ENCODE measurements at places on chromosomes 4 and X. TPM values are rescaled to one million over a fixed set of nuclear protein-coding genes. Genes with fewer than 3 reads are reported as not detected.

APLN gene
- total RNA-seq, result not detected

SRPX2 gene
- total RNA-seq, result 50.6 TPM

GRPEL1 gene
- total RNA-seq, result 11.0 TPM

GPRASP2 gene
- 10.8 TPM for total RNA-seq

CPLX1 gene
- total RNA-seq, result 0.98 TPM

SAGE1 gene
- total RNA-seq, result not detected

NKX3-2 gene
- 2.9 TPM for total RNA-seq

- DNase-seq, result no peak
Observed at GRCh38 chrX:123975180-123975579, 13.7 kb downstream of the STAG2 start.

- no peak for DNase-seq
Observed at GRCh38 chr4:114386637-114387233, 211.9 kb upstream of the UGT8 start.

GRCh38 chrX:46447384-46447783 is 97.8 kb downstream of the ZNF674 start:
- DNase-seq, result no peak

- DNase-seq, result no peak
Observed at GRCh38 chrX:104329731-104330130, 75.0 kb upstream of the ESX1 start.

DNA sequence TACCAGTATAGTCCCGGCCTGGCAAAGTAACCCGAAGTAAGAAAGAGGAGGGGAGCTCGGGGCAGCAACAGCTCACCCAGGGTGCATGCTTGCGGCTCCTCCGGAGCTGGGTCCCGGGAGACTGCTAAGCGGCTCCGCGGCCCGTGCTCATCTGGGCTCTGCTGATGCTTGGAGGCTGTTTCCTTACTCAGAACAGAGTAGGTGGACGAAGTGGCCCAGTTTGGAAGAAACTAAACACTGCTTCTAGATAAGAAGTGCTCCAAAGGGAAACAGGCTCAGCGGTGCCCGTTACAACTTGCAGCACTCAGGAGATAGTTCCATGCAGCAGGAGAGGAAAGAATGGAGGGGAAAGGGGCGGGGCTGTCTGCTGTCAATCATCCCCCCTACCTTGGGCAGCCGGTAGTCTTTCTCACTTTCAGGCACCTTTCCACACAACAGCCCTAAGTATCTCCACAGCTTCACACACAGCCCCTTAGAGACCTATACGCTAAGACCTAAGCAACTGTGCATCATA is at the start of gene COL4A6:
COL4A6 (minus strand) TSS at position 313 of the 514 bp plus-strand sequence; CDS start at position 87, 226 bp downstream.
- no peak for DNase-seq

- no peak for DNase-seq
Observed at GRCh38 chr4:81694176-81694913, 222.6 kb upstream of the RASGEF1B start.

- DNase-seq, result no peak
Observed at GRCh38 chr4:115279330-115279729, 165.9 kb upstream of the NDST4 start.

DNA sequence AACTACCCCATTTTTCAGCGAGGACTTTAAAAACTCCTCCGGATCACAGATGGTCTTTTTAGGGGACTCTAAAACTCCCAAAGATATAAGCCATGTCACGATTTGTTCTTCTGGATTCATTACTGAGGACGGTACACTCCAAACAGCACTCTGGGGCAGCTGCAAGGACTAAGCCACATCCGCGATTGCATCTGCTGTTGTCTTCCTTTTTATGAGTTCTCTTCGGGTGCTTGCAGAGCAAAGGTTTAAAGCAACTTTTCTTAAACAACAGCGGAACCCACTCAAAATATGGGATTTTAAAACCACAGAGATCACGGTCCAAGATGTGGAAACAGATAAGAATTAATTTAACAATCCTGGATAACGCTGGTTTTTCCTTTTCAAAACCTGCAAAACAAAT is at the start of gene ARHGEF6:
ARHGEF6 (minus strand) TSS at position 170 of the 400 bp plus-strand sequence; CDS start at position 120, 50 bp downstream.
- DNase-seq, result no peak

DNA sequence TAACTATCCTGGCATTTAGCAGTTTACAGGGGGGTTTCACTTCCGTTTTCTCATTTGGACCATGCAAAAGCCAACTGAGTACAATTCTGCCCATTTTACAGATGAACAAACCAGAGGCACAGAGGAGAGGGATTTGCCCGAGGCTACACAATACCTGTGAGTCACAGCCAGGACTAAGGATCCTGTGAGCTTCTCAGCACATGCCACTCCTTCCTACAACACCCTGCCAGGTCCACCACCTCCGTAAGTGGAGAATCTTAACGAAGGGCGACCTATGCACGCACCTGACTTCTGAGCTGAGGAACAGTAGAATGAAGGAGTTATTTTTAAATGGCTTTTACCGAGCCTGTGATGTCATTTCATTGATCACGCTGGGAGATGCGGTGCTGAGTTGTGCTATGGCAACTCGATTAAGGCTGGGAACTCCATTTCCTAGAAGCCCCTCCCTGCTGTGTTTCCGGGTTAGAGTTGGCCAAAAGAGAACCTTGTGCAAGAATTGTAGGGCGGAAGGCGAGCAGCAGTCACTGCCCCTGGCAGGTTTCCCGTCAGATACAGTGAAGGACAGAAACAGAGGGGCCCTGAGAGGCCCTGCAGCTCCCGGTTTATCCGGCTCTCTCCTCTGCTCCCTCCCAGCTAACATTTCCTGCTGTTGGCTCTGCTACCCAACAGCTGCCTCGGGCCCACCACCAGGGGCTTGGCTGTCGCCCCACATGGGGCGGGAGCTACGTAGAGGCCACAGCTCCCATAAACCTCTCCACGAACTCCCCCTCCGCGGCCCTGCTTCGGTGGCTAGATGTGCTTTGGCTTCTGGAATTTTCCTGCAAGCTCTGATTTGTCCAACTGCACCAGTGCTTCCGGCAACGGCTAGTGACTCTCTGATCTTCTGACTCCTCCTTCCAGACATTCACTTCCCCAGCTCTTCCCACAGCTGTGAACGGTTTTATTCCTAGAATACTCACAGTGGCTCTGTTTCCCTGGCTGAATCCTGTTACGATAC is 75.1 kb upstream of the USP9X start:
- no peak for DNase-seq

- no peak for DNase-seq
Observed at GRCh38 chr4:95601356-95601755, 52.6 kb upstream of the UNC5C start.

DNA sequence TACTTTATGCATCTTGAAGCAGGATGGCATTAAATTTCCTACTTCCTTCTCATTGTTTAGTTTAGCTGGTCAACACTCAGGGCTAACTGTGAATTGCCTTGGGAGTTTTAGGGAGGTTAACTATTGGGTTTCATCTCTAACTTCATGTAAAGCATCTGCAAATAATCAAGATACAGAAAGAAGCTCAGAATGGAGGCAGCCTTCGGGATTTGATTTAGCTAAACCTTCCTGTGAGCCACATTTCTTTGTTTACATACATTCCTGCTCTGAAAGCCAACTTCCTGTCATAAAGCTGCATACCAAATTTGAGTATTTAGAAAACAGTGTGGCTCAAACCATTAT is 131.7 kb upstream of the PCDH18 start:
- DNase-seq, result no peak

DNA sequence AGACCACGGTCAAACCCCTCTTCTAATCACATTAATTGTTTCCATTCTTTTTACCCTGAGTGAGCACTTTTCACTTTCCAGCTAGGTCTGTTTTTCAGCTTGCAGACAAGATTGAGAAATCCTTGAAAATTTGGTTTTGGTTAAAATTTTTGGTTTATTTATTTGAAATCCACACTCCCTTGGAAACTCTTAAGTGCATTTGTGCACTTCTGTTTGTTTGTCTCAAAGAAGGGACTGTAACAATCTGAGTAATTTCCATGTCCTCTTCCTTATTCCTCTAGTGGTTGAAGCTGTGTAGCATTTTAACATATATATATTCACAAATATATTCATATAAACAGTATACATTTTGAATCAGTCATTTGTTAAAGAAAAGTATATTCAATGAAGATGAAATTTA is 333.3 kb downstream of the ANK2 start:
- DNase-seq, result no peak

DNA sequence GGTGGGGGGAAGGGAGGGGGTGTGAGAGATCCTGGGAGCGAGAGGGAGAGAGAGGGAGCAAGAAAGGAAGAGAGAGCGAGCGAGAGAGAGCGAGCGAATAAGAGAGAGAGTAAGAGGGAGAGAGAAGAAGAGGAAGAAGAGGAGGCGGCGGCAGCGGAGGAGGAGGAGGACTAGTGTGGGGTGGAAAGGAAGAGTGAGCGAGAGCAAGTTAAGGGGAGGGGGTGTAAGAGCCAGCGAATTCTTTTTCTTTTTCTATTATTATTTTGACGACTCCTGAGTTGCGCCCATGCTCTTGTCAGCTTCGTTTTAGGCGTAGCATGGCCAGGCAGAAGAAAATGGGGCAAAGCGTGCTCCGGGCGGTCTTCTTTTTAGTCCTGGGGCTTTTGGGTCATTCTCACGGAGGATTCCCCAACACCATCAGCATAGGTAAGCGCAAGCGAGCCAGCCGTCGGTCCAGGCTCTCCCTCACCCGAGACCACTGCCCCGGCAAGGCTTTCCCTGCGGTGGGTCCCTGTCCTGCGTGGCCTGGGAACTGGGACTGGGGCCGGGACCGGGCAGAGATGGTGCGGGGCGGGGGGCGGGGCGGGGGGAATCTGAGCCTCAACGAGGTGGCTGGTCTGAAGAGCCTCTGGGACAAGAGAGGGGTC is at the start of gene GRIA3:
GRIA3 (plus strand) TSS at position 60 of the 647 bp plus-strand sequence; CDS start at position 318, 258 bp downstream.
- no peak for DNase-seq

DNA sequence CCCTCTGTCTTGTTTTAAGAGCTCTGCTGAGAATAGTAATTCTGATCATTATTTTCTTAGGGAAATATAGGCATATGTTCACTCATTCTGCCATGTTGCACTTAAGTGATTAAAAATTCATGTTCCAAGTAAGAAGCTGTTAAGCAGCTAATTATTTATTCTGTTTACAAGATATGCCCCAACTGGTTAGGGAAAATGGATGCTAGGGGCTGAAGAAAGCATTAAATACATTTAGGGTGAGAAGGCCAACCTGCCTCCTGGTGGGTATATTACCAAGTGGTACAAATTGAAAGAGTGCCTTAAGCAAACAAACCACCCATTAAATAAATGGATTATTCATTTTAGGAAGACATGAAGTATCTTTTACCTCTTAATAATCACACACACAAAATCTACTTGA is 392.6 kb upstream of the EPHA5 start:
- DNase-seq, result no peak

DNA sequence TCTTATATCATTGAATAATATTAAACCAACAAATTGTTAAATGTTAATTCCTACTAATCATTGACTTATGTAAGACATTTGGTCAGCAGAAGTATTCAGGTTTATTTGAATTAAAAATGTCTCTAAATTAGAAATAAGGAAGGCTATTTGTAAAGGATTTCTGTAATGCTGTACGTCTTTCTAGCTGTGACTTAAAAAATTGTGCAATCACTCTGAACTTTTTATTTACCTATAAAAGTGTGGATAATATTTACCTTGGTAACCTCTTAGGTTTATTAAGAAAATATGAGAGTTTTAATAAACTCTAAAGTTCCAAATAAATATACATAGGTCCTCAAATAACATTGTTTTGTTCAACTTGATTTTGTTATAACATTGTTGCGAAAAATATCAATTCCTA is 76.9 kb downstream of the SLC30A9 start:
- DNase-seq, result no peak

- DNase-seq, result no peak
Observed at GRCh38 chr4:107034996-107035818, 906 bp downstream of the DKK2 start.

DNA sequence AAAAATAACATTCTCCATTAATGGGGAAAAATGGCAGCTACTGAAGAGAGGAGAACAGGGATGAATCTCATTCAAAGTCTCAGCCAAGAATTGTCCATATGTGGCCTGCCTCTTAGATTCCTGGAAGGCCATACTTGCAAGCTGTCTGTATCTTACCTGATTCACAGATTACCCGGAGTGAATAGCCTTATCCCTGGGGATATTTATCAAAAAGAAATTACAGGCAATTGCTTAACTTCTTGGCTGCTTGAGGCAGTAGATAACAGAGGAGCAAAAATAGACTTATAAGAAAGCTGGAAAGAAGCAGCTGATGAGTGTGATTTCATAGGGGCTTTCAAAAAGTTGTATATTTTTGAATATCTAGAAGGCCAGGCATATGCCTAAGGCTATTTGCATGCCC is 68.8 kb upstream of the PPP1R2C start:
- DNase-seq, result no peak

GRCh38 chr4:36011381-36011780 is 232.9 kb downstream of the ARAP2 start:
- no peak for DNase-seq

DNA sequence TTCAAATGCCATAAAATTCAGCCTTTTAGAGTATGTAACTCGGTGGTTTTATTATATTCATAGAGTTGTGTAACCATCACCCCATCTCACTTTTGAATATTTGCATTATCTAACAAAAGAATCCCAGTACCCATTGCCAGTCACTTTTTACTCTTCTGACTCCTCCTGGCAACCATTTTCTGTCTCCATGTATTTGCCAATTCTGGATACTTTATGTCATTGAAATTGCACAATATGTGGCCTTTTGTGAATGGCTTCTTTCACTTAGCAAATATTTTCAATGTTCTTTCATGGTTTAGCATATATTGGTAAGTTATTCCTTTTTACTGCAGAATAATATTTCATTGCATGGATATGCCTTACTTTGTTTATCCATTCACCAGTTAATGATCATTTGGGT is 79.9 kb downstream of the SLIT2 start:
- DNase-seq, result no peak

- DNase-seq, result no peak
Observed at GRCh38 chr4:88106205-88106604, 52.2 kb downstream of the ABCG2 start.

- no peak for DNase-seq
Observed at GRCh38 chr4:16608123-16608522, 290.3 kb downstream of the LDB2 start.

DNA sequence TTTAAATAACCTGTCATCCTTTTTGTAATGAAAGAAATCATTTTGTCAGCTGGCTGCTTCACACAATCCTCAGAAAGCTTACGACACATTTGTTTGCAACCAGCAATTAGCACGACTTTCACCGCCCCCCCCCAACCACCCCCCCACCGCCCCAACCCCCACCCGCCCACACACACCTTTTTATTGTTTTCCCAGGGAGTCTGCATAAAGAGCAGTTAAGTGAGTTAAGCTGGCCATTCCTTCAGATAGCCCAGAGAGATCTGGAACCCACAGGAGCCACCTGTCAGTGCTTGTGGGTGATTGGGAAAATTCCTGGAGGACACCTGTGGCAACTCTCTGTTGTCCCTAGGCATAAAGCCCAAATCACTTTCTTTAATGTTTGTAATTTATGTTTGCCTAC is 175.7 kb upstream of the FMR1 start:
- DNase-seq, result no peak
